ENCODE measurements at places on chromosomes 7 and 10.

- DNase-seq = no peak
Measured at GRCh38 chr7:28595076-28595475, 182.8 kb downstream of the CREB5 start.

DNA sequence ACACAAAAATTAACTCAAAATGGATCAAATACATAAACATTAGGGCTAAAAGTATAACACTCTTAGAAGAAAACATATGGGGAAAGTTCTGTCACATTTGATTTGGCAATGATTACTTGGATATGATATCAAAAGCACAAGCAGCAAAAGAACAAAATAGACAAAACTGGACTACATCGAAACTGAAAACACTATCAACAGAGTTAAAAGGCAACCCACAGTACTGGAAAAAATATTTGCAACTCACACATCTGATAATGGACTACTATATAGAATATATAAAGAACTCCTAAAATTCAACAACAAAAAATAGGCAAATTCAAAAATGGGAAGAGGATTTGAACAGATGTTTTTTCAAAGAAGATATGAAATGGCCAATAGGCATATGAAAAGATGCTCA lies 51.0 kb downstream of the COA1 start:
- no peak for DNase-seq

GRCh38 chr7:36984041-36984521 lies 259.8 kb upstream of the AOAH start:
- DNase-seq = no peak

- DNase-seq = no peak
Measured at GRCh38 chr7:26102176-26102575, 49.8 kb upstream of the NFE2L3 start.

- no peak for DNase-seq
Measured at GRCh38 chr7:17099083-17099973, 199.1 kb upstream of the AHR start.

Data from suppressor macrophage (primary cell).